Activated T-helper 1 cell treated with anti-CD3 and anti-CD28 coated beads, Interleukin-2, amount 50 U/mL, for 16 hours (primary cell): ENCODE measurements at places on chromosomes 3 and 15.

GRCh38 chr15:35979608-35980007, 433.6 kb upstream of the DPH6 start:
- no peak for DNase-seq

GRCh38 chr15:79032656-79033055, 57.9 kb downstream of the RASGRF1 start:
- no peak for DNase-seq

GRCh38 chr3:141514382-141514781, 27.6 kb downstream of the RASA2 start:
- no peak for DNase-seq

DNA sequence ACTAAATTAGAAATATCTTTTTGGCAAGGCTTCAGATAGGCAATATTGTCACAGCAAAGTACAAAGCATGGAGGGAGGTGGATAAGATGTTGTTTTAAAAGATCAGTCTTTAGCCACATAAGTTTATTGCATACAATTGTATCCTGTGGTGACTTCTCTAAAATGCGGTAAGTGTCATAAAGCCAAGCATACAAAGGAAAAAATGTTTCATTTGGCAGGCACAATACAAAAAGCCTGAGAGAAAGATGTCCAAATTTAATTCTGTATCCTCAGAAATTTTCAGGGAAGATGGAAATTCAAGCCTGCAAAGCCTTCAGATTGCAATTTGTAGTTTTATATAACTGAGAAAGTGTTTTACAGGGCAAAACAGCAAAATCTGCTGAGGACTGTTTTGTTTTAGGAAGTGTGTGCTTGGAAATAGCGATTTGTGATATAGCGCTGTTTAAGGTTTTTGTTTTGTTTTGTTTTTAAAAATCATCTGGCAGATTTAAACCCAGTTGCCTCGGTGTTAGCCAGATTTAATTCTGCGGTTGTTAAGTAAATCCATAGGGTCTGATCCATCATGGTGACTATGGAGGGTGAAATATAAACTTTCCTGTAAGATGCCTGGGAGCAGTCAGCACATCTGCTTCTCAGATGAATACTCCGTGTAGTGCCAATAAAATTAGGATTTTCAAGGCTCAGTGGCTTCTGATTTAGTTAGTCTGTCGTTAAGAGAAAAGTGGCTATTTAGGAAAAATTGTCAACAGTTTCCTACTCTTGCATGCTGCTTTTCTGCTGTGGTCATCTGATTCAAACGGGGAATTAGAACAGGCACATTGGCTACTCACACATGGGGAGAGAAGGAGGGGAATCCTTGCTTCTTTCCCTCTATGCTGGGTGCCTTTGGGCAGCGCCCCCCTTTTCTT, 8.0 kb downstream of the KAT2B start:
- DNase-seq: no peak

- no peak for DNase-seq
Observed at GRCh38 chr15:55513152-55513551, 5.1 kb upstream of the DNAAF4 start.

- DNase-seq: no peak
Observed at GRCh38 chr3:32282578-32283154, 44.2 kb downstream of the CMTM8 start.

DNA sequence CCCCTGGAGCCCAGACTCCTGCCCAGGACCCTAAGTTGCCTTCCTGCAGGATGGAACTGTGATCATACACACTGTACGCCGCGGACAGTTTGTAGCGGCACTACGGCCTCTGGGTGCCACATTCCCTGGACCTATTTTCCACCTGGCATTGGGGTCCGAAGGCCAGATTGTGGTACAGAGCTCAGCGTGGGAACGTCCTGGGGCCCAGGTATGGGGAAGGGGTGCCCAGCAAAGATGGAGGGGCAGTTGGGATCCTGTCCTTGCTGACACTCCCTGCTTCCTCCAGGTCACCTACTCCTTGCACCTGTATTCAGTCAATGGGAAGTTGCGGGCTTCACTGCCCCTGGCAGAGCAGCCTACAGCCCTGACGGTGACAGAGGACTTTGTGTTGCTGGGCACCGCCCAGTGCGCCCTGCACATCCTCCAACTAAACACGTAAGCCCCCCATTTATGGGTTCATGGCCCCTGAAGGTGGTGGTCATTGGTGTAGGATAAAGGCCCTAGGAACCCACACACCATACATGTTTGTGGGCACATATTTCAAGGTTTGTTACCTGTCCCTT, 28.8 kb downstream of the NBEAL2 start:
- DNase-seq: no peak

DNA sequence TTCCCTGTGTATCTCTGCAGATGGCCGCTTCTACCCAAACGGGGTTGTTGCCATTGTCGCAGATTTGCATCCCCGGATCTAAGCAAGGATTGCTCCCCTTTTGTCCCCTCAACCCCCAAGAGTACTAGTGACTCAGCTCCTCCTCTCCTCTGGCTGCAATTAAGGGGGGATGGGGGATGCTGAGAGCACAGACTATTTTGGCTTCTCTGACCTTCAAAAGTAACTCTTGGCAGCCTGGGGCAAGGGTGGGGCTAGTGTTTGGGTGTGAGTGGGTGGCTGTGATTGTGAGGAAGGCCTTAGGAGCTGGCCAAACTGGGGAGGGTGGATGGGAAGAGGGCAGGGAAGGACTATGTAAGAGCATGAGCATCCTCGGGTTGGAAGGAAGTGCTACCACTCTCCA, 1.2 kb upstream of the MAP1A start:
- DNase-seq: no peak

- DNase-seq: no peak
Observed at GRCh38 chr3:42336103-42336502, 70.1 kb upstream of the CCK start.

DNA sequence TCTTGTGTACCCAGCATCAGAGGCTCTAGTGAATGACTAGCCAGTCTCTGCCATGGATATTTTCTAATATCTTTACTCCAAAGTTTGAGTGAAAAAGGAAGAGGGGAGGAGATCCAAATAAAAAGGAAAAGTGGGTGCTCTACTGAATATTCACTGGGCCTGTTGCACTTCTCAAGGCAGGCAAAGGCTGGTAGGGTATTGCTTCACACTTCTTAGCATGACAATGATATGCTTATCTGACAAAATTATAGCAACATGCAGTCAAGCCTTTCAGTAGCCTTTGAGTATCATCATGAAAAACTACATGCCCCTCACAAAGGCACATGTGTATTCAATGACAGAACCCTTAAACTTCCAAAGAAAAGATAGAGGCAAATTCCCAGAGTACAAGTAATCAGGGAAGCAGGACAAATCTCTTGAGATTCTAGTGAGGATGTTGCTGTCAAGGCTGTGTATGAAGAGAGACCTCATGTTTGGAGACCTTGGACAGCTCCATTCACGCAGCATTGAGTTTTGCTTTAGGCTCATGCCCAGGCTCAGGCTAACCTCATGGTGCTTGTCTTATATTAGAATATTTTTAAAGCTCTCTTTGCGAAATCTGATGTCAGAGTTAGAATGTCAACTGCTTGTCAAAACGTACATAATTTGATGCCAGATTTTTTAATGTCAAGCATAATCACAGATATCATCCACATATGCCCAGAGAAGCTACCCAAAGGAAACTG, 506.9 kb downstream of the OCA2 start:
- DNase-seq: no peak

GRCh38 chr3:100189444-100189964, 71.3 kb upstream of the TBC1D23 start:
- no peak for DNase-seq

- DNase-seq: no peak
Observed at GRCh38 chr3:142884531-142884930, 4.4 kb downstream of the PCOLCE2 start.

GRCh38 chr3:108406063-108406660, 104.2 kb downstream of the MYH15 start:
- no peak for DNase-seq

- no peak for DNase-seq
Observed at GRCh38 chr3:107283948-107284347, 93.3 kb upstream of the CCDC54 start.
